Activated CD4-positive, CD25-positive, alpha-beta regulatory T cell (primary cell): ENCODE measurements at places on chromosomes 13 and 19.

- DNase-seq: peak; percentile 4
These were observed 850 bp downstream of the MTMR6 start for GRCh38 chr13:25286308-25286968.

- no peak for DNase-seq
These were observed 224.2 kb downstream of the RGCC start for GRCh38 chr13:41681587-41681986.

- no peak for DNase-seq
These were observed 182.5 kb upstream of the OBI1 start for GRCh38 chr13:78841358-78841963.

- no peak for DNase-seq
These were observed 1784.6 kb downstream of the SLITRK5 start for GRCh38 chr13:89455741-89456140.

DNA sequence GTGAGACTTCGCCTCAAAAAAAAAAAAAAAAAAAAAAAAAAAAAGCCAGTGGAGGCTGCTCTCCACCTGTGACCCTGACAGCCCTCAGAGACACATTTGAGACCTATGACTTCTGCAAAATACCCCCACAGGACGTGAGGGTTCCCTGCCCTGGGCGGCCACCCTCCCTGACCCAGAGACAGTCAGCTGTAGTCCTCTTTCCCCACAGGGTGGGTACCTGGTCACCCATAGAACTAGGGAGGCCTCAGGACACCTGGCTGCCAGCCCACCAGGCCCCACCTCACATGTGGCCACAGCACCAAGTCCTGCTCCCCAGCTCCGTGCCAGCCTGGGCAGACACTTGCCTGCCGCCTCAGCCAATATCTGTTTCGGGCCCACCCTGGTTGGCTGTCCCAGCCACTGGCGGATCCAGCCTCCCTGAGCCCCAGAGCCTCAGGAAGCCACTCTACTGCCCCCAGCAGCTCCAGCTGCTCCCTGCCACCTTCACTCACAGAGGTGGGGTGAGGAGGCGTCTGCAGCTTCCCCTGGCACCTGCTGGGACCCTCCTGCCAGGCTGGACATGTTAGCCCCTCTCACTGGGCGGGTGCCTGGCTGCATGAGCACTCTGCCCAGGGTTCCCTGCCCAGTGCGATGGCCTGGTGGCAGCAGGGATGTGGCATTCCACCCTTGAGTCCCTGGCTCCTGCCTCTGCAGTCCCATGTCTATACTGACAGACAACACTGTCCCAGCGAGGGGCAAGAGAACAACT is 6.9 kb downstream of the MKNK2 start:
- no peak for DNase-seq

- no peak for DNase-seq
These were observed 21.7 kb downstream of the NALCN start for GRCh38 chr13:101394605-101395004.

DNA sequence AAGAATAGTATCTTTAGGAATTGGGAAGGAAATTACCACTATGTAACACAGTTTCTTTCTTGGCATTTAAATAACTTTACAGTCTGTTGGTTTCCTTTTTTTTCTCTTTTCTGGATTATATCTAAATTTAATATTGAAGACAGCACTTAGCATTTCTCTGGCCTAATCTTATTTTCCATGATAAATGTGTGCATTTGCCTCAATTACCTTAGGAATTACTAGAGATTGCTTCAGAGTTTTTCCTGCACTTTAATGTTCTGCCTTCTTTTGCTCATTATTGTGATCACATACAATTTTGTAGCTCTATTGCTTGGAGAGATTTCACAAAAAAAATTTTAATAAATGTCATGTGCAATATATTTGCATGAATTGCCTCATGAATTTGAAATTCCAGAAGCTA is 25.1 kb downstream of the DCT start:
- DNase-seq: no peak

DNA sequence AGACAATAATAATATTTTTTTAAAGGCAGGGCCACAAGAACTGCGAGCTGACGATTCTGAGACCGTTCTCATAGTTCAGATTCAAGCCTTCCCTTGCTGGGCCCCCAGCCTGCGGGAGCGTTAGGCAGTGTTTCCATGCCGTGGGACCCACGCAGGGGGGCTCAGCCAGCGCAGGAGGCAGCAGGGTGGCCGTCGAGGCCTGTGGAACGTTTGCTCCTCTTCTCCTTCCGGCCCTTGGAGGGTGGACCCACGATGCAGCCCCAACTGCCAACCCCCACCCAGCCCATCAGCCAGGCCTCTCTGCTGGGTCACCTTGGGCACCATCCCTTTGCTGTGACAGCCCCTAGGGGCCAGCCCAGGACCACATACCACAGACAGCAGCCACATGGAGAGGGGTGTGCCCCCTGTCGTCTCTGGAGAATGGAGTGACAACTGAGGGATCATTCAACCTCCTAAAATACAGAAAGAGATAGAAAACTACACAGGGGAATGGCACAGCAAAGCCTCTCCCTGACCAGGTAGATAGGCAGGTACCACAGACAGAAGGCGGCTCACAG is 46.8 kb downstream of the PDCD5 start:
- DNase-seq: no peak

DNA sequence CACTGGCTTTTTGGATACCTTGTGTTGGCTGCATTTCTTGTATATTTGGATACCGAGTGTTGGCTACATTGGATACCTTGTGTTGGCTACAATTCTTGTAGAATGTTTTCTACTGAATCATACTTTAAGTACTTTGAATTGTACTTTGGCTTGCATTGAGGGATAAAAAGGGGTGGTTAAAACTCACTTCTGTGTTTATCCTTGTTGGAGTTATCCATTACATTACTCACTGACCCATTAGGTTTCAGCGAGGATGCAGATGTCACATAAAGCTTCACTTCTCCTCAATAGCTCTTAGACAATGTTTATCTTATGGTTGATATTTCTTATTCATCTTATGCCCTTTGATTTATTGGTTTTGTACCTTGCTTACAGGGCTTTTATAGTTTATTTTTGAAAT is 43.1 kb downstream of the PDS5B start:
- no peak for DNase-seq

GRCh38 chr13:97301382-97302095 is 79.4 kb downstream of the MBNL2 start:
- DNase-seq: no peak

DNA sequence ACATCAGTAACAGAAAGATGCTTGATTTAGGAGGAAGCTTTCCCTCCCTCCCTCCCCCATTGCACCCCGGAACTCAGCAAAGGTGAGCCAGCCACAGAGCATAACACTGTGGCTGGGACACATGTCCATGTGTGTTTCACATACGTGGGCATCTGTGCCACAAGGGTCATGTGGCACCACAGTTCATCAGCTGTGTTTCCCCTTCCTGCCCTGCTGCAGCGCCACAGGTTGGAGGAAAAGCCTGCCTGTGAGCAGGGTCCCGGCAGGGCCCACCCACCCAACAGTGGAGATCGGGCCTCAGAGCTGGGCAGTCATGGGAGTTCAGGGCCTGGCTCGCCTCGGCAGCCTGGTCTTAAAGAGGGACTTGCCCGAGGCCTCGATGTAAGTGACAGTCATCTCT is 2.8 kb downstream of the ACP5 start:
- DNase-seq: no peak

GRCh38 chr13:21882766-21883165 is 211.9 kb downstream of the FGF9 start:
- no peak for DNase-seq

DNA sequence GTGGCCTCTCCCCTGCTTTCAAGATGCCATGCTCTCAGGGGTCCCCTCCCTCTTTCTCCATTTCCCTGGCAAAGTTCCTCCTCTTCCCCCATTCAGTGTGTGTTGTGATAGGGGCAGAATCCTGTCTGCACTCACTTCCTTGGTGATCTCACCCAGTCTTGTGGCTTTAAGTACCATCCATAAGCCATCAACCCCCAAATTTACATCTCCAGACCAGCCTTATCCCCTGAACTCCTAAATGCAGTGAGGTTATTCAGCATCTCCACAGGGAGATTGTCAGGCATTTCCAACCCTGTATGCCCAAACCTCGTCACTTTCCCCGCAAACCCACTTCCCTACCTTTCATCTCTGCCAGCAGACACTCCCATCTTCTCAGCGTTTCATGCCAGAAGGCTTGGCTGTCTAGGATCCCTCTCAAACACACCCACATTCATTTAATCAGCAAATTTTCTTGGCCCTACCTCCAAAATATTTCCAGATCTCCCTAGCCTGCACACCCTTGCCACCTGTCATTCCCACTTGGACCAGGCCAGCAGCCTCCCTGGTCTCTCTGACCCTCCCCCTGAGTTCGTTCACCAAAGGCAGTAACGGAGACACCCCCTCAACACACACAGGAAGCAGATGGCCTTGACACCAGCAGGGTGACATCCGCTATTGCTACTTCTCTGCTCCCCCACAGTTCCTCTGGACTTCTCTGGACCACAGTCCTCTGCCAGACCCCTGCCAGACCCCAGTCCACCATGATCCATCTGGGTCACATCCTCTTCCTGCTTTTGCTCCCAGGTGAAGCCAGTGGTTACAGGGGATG is at the start of gene HCST:
HCST (plus strand) TSS at position 676 of the 808 bp plus-strand sequence; CDS start at position 741, 65 bp downstream.
- DNase-seq: no peak

DNA sequence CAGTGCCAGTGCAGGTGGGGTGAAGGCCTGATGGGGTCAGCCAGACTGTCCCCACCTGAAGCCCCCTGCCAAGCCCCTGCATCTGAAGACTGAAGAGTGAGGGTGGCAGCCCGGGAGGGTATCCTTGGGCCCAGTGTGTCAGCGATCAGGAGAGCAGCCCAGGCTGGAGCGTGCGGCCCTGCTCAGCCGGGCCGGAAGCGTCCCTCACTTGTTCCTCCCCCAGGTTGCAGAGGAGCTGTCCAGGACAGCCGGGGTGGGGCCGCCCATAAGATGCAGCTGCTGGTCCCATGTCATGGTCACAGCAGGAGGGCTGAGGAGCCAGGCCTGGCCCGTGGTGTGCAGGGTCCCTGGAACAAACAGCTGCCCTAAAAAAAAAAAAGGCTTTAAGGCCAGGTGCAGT is 55.4 kb downstream of the KDM4B start:
- no peak for DNase-seq

- no peak for DNase-seq
These were observed 9.9 kb downstream of the LYL1 start for GRCh38 chr19:13092606-13093235.
